ENCODE measurements at places on chromosomes 12 and 14.

- DNase-seq, result peak; percentile 57
Measured at GRCh38 chr14:87615822-87616679, 376.9 kb downstream of the GALC start.

DNA sequence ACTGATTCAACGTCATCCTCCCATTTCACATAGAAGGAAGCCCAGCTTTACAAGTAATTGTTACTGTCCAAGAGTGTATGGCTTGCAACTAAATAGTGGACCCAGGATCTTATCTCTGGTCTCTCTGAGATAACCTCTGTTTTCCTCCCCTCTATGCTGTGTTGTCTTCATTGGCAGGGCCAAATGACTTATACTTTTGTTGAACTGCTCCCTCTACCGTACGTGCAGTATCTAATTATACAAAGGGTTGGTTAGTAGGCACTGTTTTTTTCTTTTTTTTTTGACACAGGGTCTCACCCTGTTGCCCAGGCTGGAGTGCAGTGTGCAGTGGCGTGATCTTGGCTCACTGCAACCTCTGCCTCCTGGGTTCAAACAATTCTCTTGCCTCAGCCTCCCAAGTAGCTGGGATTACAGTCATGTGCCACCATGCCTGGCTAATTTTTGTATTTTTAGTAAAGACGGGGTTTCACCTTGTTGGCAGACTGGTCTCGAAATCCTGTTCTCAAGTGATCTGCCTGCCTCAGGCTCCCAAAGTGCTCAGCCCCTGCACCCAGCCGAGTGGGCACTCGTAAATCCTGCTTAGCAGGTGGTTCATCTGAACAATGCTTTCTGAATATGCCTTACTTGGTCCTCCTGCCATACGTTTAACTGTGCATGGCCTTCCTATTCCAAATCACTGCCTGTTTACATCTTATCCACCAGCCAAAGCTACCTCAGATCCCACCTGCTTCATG lies 162.1 kb downstream of the ADCK1 start:
- no peak for DNase-seq

DNA sequence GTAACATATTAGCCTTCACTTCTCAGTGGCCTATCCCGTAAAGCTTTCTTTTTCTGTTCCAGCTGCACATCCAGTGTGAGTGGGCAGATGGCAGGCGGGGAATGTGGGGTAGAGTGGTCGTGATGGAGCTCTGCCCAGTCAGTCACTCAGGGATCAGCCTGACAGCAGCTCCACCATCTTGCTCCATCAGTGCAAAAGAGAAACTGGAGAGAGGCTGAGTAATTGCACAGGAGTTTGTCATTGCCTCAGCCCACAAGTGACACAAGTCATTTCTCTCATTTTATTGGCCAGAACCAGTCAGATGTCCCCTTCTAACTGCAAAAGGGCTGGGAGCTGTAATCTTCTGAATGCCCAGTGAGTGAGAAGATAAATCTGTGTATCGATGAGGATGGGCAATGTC lies 66.5 kb downstream of the ATP23 start:
- DNase-seq, result no peak

DNA sequence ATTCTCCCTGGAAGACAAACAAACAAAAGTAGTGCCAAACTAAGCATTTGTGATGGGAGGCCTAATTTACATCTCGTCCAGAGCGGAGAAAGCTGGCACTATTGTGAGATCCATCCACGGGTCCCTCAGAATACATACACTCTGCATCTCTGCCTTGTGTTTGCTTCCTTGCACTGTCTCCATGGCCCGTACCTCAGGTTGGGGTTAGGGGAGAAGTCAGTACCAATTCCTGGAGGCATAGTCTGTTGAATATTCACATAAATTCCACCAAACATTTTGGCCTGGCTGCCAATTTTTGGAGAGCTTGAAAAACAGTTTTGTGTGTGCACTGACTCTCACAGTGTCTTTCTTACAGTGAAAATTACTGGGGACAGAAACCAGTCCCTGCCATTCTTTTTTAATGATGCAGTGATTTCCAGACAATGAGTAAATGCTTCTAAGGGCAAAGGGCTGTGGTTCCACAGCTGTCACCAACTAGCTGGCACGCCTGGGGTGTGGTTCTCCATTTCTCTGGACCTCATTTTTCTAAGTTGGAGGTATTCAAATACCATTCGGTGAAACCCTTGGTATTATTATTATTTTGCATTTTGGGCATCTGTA lies 119.7 kb upstream of the HIF1A start:
- DNase-seq, result no peak

DNA sequence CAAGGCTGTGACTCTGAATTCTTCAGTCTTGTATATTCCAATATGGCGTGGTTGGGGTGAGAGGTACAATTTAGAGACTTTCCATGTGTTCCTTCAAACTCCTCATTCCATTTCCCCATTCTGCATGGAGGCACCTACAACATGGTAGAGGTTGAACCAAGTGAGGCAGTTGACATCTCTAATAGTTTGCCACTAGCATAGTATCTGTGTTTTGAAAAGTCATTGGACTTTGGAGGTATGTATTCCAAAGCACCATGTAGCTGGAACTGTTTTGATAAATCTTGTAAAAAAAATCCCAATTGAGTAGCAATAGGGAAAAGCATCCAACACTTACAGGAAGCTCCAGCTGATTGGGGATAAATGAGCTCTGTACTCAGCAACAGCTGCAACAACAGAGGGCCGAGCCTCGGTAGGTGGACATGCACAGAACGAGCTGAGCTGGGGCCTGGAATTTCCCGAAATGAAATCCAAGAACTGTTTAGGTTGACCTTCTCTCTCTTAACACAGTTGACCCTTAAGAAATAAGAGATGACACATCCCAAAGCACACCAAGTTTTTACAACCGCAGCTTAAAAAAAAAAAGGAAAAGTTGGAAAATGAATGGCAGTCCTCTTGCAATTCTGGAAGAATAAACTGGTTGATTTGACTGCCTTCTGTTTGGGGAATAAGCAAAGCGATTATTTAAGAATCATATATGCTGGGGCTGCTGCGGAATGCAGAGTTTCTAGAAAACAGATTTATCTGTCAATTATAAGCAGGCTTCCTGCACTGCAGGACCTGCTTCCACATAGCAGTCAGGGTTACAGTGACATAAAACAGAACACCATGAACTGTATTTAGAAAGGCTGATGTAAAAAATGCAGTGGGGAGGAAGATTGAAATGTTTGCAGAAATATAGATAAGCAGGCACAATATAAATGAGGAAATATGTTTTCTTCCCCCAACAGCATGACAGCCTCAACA lies 194.6 kb upstream of the KRR1 start:
- no peak for DNase-seq

Measured in Ammon's horn (tissue), 1 donor.